ENCODE measurements at places on chromosomes 16 and 17.
A peak's percentile ranks its signal among the peaks of the same experiment; 100 is the strongest.

DNA sequence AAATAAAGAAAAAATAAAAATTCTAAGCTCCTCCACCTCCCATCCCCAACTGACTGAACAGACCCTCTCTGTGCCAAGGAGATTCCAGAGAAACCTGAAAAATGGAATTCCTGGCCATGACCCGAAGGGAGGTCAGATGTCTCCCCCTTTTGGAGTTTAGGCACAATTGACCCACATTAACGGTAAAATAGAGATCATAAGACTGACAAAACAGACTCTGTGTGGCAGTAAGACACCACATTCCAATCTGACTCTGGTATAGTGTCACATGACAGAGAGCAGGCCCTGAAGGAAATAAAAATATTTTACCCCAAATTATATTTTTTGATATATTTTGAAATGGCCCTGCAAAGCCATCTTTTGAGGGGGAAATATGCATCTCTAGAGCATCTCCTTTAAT, 115.1 kb upstream of the ZKSCAN2 start:
- no peak for DNase-seq

GRCh38 chr17:47287068-47287467, 33.4 kb downstream of the ITGB3 start:
- DNase-seq: no peak

DNA sequence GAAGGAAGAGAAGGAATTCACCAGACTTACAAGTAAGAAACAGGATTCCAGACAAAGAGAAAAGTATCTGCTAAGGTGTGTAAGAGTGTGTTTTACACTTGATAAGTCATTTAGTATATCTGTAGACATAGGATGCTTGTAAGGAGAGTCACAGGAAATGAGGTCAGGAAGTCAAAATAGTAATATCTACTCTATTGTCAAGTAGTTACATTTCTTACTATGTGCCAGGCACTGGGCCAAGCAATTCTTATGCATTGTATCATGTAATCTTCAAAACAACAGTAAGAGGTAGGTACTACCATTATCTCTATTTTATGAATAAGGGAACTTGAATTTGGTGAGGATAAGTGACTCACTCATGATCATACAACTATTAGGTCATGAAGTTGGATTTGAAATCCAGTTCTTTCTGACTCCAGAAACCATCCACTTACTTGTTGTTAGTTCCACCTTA, 129.1 kb downstream of the SNX11 start:
- peak; percentile 11 for DNase-seq

- no peak for DNase-seq
Observed at GRCh38 chr17:2655546-2655945, 56.0 kb downstream of the CLUH start.

- DNase-seq: no peak
Observed at GRCh38 chr17:48031966-48032365, 5.6 kb downstream of the COPZ2 start.

DNA sequence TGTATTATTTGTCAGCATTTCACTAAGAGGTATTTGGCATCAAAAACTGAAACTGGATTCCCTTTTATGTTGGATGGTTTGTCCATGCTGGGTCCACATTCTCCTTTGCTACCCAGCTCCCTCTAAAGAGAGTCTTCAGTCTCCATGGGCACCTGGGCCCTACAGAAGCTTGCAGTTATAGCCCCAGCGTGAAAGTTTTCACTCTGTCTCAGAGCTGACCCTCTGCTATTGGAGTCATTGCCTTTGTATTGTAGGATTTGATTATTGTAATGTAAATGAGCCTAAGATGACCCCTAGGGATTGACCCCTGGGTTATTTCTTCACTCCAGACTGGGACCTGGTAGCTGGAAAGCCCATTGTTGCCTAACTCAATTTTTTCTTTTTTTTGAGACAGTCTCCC, 1026.5 kb upstream of the EEF2KMT start:
- DNase-seq: no peak

DNA sequence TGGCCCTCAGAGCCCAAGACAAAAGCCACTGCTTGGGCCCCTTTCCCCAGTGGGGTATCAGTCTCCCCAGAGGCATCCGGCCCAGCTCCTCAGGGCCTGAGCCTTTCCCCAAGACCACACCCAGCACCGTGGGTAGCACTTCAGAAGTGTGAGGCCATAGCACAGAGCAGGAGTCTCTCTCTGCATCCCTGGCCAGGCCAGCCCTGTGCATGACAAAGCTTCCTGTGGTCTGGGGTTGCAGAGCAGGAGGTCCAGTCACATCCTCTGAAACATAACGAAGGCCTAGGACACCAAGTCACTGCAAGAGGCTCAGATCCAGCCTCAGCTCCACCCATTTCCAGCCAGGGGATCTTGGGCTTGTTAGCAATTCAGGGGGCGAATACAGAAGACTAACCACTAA, 56.8 kb upstream of the ZNF423 start:
- DNase-seq: no peak

- no peak for DNase-seq
Observed at GRCh38 chr16:72997141-72997542, 50.8 kb downstream of the ZFHX3 start.

GRCh38 chr17:16121915-16122314, 93.4 kb downstream of the NCOR1 start:
- no peak for DNase-seq

DNA sequence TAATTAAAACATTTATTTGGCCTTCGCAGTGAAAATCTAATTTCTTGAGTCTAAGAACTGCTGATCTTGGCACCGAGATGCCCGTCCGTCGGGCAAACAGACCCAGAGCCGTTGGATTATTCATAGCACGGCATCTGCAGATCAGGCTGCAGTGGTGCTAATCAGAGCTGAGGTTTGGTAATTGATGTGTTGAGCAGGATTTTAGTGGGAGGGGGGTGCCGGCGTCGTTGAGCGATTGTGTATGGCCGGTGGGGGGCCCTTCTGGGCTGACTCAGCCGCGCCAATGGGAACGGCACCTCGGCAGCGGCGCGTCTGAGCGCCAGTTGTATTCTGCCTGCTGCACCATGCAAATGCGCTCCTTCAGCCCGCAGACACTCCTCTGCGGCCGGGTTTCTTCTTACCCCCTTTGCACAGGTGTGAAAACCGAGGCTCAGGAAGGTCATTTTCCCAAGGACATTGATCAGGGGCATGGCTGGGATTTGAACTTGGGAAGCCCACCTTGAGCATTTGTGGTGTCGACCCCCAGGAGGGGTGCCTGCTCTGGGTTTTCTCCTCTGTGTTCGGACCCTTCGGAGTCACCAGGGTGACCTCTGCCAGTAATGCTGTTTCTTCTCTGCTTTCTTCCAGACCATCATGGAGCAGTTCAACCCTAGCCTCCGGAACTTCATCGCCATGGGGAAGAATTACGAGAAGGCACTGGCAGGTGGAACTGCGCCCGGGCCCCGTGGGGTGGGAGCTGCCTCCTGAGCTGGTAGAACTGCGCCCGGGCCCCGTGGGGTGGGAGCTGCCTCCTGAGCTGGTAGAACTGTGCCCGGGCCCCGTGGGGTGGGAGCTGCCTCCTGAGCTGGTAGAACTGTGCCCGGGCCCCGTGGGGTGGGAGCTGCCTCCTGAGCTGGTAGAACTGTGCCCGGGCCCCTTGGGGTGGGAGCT, 18.4 kb downstream of the BAIAP2 start:
- no peak for DNase-seq

- DNase-seq: peak; percentile 47
Observed at GRCh38 chr17:50507871-50508572, at the start of gene MYCBPAP. Gene MYCBPAP (plus strand): TSS chr17:50508439. CDS start chr17:50508675, 236 bp downstream.

- DNase-seq: no peak
Observed at GRCh38 chr16:68190081-68190480, 45.8 kb downstream of the ESRP2 start.

DNA sequence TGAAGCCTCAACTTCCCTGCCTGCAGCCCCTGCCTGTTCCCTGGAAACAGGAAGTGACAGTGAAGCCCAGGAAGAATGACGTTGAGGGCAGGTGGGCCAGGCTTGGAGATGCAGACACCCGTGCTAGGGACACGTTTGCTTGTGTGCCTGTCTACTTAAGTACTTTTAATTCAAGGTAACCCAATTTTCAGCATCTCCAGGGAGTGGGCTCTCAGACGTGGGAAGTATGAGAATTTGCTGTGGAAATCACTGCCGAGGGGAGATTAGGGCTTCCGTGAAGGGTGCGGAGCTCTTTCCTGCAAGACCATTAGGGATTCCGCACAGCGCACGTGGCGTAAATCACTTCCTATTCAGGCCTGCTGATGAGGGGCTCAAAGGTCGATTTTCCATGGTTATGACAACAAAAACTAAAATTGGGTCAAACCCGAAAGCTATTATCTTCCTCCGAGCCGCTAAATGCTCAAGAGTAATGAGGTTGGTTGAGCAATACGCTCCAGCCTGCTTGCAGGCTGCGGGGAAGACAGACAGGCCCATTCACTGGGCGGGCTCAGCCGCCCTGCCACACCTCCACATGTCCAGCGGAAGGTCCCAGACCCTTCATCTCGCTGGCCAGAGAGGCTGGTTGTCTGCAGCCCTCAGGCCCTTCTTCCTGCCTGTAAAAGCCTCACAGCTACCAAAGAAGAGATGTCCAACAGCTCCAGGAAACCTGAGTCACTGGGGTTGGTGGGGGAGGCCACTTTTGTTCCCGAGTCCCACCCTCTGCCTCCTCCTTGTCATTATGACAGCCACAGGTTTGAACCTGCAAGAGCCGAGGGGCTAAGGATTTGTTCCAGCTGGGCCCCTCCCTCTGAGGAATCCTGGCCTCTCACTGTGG, 109.9 kb downstream of the RBFOX3 start:
- DNase-seq: no peak

DNA sequence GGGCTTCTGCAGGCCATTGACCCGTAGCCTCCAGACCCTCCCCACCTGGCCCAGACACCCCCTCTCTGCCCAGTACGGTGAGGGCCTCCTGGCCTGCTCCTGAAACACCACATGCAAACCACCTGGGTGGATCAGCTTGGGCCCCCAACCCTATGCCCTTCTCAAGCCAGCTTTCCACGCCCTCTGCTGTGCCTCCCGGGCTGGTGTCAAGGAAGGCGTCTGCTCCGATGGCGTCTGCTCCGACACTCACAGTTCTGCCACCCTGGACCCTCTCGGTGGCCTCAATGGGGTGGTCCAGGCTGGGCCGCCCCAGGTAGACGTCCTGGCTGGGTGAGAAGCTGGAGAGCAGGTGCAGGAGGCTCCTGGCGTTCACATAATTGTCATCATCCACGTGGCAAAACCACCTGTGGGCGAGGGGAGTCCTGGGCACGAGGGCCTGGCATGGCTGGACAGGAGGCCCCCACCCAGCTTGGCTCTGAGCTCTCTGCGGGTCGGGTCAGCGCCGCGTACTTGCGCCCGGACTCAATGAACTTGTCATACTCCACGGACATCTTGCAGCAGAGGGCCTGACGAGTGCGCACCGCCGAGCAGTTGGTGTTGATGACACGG, 1.4 kb downstream of the RFNG start:
- no peak for DNase-seq

DNA sequence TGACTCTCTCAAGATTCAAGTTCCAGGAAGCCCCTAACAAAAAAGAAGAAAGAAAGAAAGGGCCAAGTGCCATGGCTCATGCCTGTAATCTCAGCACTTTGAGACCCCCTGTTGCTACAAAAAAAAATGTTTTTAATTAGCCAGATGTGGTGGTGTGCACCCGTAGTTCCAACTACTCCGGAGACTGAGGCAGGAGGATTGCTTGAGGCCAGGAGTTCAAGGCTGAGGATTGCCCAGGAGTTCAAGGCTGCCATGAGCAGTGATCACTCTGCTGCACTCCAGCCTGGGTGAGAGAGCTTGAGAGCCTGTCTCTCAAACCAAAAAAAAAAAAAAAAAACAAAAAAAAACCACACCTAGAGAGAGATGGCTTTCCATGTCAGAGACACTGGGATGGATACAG, 18.8 kb downstream of the TLE7 start:
- DNase-seq: no peak
